ENCODE measurements at places on chromosomes 1 and 21. TPM values are rescaled to one million over a fixed set of nuclear protein-coding genes. Genes with fewer than 3 reads are reported as not detected.

DNA sequence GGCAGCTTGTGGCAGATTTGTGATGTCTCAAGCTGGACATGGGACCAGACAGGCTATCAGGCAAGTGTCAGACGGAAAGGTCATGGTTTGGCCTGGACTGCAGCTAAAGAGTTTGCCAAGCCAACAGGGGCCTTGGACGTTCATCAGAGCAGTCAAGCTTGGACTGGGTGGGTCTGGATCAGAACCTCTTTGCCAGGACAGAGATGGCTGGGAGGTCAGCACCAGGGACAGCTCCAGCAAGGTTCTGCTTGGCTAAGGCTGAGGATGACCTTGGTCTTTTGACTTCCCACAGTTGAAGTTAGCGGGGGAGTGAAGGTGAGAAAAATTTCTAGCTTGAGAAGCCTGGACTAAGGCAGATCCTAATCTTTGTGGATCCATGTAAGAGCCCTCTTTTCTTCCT lies 68.1 kb downstream of the GRIK3 start:
- DNase-seq = no peak

DNA sequence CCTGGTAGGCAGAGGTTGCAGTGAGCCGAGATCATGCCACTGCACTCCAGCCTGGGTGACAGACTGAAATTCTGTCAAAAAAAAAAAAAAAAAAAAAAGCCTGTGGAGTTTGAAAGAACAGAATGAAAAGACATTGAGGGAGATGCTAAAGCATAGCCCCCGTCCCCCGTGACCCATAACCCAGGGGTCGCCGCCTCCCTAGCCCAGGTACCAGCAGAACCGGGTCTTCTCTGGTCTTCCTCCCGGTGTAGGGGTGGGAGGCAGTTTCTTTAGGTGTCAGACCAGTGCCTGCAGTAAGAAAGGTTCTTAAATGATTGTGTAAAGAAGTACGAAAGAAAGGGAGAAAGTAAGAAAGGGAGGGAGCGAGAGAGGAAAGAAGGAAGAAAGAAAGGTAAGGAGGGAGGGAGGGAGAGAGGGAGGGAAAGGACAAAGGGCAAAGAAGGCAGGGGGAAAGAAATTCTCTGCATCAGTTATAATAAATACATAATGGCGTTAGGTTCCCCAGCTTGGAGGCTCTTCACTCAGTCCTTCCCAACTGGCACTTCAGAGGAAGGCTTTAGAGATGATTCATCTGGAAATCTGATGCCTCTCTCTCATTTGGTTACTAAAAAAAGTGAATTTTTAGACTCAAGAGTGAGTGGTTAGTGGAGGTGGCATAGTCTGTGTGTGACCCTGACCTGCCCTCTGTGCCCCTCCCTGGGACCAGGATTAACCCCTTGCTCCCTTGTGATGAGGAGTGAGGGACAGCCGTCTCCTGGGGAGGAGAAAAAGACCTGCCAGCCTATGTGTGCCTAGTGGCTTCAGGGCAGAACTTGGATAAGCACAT lies 1.1 kb downstream of the IL24 start:
- DNase-seq = peak; percentile 72

DNA sequence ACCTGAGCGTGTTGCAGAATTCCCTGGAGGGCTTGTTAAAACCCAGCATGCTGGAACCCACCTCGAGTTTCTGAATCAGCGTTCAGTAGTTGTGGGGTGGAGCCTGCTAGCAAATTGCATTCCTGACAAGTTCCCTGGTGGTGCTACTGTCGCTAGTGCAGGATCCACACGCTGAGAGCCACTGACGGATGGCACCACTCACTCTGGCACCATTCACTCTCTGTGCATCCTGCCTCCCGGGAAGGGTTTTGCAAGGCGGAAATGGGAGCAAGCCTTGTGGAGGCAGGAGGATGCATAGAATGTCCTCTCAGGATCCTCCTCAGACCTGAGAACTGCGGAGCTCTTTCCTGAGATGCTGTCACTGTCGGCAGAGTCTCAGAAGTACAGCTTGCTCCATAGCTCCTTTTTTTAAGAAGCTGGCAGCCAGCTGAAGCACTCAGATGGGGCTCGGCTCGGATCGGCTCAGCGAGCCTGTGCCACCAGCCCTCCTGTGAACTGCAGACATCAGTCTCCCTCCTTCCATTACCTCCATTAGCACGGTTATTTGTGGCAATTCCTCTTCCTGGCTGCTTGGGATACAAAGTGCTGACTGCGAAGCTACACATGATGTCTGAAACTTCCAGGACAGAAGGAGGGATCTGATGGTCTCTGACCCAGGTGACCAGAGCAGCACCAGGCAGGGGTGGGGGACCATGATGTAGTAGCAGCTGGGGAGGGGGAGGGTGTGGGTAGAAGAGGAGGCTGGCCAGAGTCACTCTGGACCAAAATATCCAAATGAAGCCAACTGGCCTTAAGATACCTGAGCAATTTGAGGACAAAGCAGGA lies 89.6 kb downstream of the C1orf94 start:
- DNase-seq = no peak

GRCh38 chr1:209586221-209586740 lies 2.8 kb downstream of the CAMK1G start:
- no peak for DNase-seq

- DNase-seq = no peak
These were observed 73.3 kb downstream of the CNIH3 start for GRCh38 chr1:224689374-224689773.

DNA sequence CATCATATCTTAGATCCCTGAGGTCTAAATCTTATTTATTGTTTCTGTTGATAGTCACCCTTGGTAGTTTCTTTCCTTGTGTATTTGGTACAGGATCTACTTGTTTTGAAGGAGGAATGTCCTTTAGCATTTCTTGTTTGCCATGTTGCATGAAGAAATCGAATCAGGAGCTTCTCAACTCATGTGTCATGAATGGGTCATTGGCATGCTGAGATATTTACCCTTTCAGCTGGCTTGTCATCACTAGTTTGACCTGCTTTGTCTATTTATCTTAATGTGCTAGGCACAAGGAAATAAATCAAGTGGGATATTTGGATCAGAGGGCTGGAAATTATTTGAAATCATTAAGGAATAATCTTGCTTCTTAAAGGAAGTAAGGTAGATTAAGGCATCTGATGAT lies 23.8 kb downstream of the THEM4 start:
- no peak for DNase-seq

- no peak for DNase-seq
These were observed 1.1 kb downstream of the SLC50A1 start for GRCh38 chr1:155136748-155137147.

GRCh38 chr1:31364561-31365250 lies 8.2 kb downstream of the FABP3 start:
- peak; percentile 60 for DNase-seq

C1orf53 gene
- total RNA-seq = 3.0 TPM

ANGPTL1 gene
- total RNA-seq = 4.1 TPM

DNA sequence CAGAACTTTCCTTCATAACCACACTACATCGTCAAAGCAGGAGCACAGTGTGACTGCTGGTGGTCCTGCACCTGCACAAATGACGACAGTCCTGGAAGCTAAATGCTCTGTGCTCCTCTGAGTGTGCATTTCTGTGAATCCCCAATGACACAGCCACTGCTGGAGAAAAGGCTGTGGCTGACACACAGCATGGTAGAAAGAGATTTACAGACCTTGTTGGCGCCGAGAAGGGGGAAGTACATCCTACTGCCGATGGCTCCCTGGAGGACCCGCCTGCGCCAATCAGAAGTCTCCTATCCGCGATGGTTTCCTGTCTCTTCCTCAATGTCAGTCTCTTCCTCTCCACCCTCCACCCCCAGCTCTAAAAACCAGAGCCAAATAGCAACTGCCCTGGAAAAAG lies 115.4 kb upstream of the RAB4A start:
- DNase-seq = no peak

ADAMTS1 gene
- 186 TPM for total RNA-seq

GRCh38 chr1:161037661-161038522 lies 872 bp downstream of the TSTD1 start:
- DNase-seq = no peak

- DNase-seq = peak; percentile 18
These were observed at the start of gene NUP210L for GRCh38 chr1:154154534-154155191. Gene NUP210L, minus strand, starts transcription at chr1:154155073.

ZNF695 gene
- total RNA-seq = 2.6 TPM

GRCh38 chr1:69987881-69988280 lies 217.5 kb downstream of the LRRC40 start:
- DNase-seq = no peak

L1TD1 gene
- total RNA-seq = 0.26 TPM

DNA sequence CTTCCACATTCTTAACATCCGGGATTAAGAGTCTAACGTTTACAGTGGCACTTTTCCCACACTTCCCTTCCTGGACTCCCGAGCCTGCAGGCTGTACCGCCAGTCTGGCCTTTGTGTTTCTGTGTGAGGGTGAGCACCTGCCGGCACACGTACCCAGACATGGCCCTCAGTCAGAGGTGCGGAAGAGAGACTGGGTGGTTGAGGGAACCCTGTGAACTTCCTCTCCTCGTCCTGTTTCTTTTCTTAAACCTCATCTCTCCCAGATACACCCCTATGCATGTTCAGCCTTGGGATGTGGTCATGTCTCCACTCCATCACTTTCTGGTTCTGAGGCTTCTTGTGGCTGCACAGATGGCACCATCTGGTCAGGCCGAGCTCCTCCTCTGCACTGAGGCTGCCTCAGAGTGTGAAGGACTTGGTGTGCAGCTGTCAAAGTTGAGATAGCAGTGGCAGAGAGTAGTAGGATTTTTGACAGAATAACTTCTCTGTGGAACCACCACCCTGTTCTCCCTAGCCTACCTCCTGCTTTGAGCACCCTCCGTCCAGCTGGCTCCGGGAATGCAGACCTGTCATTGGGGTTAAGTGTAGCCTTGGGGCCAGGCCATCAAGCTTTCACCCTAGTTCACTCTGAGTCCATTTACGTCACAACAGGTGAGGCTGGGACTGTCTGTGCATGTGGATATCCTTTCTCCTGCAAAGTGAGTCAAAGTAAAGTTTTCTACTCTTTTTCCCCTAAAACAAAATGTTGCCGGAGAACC lies 31.4 kb downstream of the VASH2 start:
- no peak for DNase-seq

- DNase-seq = peak; percentile 64
These were observed at the start of gene DDAH1 for GRCh38 chr1:85465099-85465785. Gene DDAH1, minus strand, starts transcription at chr1:85465159. Its CDS starts 114 bp downstream, at chr1:85465045.

DNA sequence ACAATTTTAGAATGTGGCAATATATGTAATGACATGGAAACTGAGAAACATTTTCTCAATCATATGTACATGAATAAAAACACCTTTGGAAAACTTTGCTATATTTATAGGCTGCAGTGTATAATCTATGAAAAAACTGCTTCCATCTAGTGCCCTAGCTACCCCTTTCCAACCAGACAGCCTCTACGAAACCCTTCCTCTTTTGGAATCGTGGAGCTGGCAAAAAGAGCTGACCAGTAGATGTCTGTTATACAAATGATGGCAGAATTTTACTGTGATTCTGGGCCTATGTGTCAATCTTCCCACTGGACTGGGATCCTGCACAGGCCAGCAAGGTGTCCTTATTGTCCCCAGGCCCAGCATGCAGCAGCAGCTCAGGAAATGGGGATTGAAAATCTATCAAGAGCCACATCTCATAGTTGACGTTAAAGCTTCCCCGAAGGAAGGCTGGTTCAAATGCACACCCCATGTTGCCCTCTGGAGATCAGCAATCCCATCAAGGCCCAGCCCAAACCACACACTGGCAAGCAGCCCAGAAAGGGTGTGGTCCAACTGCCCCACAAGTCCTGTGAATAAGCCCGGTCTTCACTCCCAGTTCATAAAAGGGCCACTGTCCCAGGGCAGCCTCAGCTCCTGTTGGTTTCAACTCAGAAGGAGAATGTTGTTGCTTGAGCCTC lies 8.8 kb upstream of the FAM20B start:
- DNase-seq = peak; percentile 93

DNA sequence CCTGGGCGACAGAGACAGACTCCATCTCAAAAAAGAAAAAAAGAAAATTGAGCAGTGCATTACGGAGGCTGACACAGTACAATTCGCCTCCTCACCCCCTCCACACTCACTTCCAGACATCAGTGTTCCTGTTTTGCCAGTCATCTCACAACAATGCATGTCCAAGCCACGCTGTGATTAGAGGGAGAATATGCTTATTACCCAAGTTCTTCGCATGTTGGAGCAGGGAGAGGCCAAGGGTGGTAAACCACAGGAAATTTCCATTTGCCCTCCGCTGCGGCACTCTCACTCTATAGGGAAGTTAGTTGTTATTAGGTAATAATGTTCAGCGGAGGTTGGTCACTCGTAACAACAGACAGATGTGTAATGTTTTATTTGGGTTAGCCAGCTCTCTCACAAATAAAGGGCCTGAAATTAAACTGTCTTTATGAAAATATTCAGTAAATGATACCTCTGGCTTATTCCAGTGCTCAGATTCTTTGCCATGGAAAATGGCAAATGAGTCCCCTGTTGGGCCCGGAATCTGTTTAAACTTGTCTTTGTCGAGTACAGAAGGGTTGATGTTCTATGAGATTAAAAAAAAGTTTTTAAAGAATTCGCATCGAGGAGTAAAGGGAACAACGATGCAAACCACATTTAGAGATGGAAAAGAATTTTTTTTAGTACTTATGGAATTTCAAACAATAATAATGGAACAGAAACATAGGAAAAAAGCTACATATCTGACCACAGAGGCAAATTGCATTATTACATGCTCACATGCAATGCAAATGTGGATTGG lies 33.1 kb downstream of the KCNJ15 start:
- DNase-seq = peak; percentile 97

DNA sequence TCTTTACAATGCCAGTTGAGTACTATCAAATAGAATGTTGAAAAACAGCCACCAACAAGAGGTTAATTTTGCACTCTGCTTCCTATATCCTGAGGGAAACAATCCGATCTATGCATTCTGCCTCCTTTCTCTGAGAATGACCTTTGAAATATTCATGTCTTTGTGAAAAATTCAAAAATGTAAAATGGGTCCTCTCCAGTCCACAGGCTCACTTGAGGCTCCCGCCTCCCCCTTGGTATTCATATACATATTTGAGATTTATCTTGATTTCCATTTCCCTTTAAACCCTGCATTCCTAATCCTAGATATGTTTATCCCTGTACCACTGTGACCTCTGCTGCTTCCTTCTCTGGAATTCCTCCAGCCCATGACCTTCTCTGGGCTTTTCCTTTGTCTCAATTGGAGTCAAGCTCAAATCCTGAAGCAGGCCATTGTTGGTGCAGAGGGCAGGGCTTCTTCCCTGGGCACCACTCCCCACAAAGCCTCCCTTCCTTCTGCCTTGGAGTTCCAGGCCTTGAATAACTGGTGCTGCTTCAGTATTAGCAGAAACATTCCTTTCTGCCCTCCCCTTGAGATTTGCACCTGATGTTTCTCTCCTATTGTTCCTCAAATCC lies 296.8 kb downstream of the PBX1 start:
- no peak for DNase-seq

ARTN gene
- total RNA-seq = not detected

DNA sequence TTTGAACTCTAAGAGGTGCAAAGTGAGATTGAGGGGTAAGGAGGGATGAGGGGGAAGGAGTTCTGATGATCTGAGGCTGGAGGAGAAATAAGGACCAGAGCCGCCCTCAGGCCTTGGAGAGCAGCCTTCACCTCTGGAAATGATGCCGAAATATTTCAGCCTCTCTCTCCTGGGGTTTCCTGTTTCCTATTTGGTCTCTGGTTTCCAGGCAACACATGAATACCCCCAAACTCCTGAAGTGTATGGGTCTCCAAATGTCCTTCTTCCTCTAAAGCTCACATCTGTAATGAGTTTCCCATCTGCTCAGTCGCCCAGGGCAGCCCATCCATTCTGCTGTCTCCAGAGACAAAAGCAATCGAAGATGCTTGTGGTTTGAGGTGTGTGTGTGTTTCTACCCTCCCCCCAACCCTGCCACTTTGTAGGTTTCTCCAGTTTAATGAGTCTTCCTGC lies 52.0 kb upstream of the FAM20B start:
- DNase-seq = peak; percentile 18
